SK-N-SH (cell line): ENCODE measurements at places on chromosomes 3 and 15.

- no peak for DNase-seq
- H3K27ac ChIP-seq: peak overlapping the region; percentile 81
- H3K4me1 ChIP-seq: peaks cover 20% of the 10 kb centered on the region
- peaks cover 5% of the 10 kb centered on the region for H3K36me3 ChIP-seq
Measured at GRCh38 chr3:25665315-25666280, 891 bp upstream of the TOP2B start.

GRCh38 chr3:143036557-143036956 is 35.2 kb downstream of the U2SURP start:
- H3K4me1 ChIP-seq: no peaks in the 10 kb centered on the region
- H3K27me3 ChIP-seq: no peaks in the 10 kb centered on the region
- H3K36me3 ChIP-seq: peaks cover 79% of the 10 kb centered on the region
- no peak overlapping the region for H3K4me3 ChIP-seq
- no peak overlapping the region for H3K27ac ChIP-seq

- H3K4me1 ChIP-seq: peaks cover 17% of the 10 kb centered on the region
- no peak overlapping the region for H3K27ac ChIP-seq
- no peaks in the 10 kb centered on the region for H3K27me3 ChIP-seq
- no peak overlapping the region for H3K4me3 ChIP-seq
Measured at GRCh38 chr3:38587548-38588131, 61.8 kb downstream of the SCN5A start.

GRCh38 chr3:188558343-188559071 is 404.6 kb downstream of the LPP start:
- H3K27me3 ChIP-seq: no peaks in the 10 kb centered on the region
- DNase-seq: no peak
- H3K36me3 ChIP-seq: peaks cover 8% of the 10 kb centered on the region
- H3K27ac ChIP-seq: peak overlapping the region; percentile 34
- H3K4me3 ChIP-seq: no peak overlapping the region

- DNase-seq: no peak
- H3K4me3 ChIP-seq: no peak overlapping the region
- no peaks in the 10 kb centered on the region for H3K36me3 ChIP-seq
- no peaks in the 10 kb centered on the region for H3K4me1 ChIP-seq
- H3K27me3 ChIP-seq: no peaks in the 10 kb centered on the region
Measured at GRCh38 chr3:19425825-19426224, 277.5 kb downstream of the KCNH8 start.

- H3K27me3 ChIP-seq: no peaks in the 10 kb centered on the region
- peaks cover 39% of the 10 kb centered on the region for H3K4me1 ChIP-seq
- peaks cover 43% of the 10 kb centered on the region for H3K36me3 ChIP-seq
- no peak for DNase-seq
- H3K4me3 ChIP-seq: no peak overlapping the region
- peak overlapping the region; percentile 41 for H3K27ac ChIP-seq
Measured at GRCh38 chr3:123693584-123694190, 108.8 kb upstream of the HACD2 start.
